ENCODE measurements at places on chromosomes 1 and 21.

GRCh38 chr1:119947468-119947867 lies 51.2 kb upstream of the ADAM30 start:
- no peak for DNase-seq

DNA sequence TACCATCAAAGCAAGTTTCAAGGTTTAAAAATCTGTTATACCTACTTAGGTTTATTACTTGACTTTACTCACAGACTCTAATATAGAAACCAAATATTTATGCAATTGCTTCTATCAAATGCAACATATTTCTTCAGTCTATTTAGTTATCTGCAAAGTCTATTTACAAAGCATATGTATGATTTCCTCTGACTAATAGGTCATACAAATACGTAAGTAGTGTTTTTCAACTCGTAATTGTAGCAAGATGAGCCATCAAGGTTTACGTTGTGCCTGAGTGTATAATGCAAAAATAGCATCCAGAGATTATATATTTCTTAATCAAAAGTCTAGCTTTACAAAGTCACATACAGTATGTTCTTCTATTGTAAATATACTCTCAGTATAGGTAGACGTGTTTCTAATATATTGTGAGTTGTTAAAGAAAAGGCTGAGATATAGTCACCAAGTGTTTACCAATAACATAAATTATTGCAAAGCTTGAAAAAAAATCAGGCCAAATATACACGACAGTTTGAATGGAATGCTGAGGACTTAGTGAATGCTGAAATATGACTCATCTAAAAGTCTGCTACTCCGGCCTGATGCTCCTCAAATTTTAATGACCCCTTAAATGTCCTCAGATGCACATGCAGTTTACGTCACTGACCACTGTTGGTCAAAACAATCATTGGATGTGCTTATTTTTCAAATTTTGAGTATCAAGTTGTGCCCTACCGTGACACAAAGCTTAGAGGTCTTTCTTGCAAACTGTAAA lies 48.4 kb downstream of the ADAMTS5 start:
- DNase-seq: no peak

DNA sequence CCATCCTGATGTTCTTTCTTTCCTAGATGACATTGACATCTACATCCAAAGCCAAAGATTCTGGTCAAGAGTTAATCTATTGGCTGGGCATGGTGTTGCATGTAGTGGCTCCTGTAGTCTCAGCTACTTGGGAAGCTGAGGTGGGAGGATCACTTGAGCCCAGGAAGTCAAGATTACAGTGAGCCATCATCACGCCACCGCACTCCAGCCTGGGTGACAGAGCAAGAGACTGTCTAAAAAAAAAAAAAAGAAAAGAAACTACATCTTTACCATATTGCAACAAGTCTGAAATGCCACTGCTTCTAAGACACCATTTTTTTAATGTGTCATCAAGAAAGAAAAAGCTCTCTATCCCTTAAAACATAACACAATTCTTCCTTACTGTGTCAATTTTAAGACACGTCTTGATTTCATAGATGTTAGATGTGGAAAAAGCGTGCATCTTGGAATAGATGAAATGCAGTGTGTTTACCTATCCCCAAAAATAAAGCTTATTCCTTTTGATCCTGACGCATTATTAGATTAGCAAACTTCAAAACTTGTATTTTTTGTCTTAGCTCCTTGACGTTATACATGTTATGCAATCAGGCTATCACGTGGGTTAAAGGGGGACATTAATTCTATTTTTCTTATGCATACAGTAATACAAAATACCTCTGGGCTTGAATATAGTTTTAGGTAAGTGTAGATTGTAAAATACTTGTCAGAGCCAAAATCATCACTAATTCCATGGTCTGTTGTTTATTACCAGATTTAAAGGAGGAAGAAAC lies 46.3 kb downstream of the ELAPOR1 start:
- DNase-seq: no peak

DNA sequence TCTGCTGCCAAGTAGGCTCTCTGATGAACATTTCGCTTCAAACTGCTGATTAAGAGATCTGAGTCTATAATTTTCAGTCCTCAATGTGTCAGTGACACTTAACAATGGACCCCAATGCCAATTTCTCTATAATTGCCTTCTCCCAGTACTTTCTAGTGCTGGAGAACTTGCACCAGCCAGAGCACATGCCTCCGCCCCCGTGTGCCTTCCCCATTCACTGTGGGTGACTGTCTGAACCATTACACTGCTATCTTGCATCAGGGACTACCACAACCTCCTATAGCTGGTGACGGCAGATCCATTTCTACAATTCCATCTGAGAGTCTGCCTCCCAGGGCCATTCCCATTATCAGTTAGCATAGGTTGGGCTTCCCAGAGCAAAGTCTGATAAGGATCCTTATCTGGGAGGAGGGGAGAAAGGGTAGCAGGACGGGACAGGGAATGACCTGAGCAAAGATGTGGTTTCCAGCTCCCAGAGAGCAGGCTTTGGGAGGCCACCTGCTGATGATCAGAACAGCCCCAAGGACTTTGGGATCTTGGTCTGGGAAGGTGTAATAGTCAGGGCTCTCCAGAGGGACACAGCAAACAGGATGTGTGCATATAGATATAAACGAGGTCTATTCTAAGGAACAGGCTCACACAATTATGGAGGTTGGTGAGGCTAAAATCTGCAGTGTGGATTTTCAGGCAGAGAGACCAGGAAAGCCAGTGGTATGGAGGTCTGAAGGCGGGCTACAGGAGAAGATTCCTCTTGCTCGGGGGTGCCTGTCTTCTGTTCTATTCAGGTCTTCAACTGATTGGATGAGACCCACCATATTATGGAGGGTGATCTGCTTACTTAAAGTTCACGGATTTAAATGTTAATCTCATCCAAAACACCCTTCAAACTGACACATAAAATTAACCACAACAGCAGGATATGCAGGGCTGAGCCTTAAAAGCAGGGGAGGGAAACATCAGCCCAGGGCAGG lies 238.2 kb downstream of the PTPRU start:
- no peak for DNase-seq

DNA sequence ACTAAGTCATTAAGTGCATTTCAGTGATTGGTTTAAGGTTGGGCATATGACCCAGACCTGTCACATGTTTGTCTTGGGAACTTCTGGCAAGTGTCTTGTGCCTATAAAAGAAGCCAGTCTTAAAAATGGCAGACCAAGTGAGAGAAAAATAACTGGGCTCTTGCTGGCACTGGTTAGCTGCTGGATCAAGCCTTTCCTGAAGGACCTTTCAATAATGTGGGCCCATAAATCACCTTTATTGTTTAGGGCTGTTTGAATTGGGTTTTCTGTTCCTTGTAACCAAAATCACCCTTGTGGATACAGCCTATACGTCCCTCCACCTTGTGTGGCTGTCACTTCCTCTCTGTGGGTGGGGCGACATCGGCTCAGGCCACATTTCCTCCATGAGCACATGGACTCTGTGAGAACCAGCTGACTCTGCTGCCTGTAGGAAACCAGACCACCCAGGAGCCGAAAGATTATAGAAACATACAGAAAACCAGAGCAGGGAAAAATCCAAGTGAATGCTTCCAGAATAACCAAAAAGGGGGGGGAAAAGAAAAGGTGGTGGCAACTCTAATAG lies 25.6 kb upstream of the WNT4 start:
- no peak for DNase-seq

DNA sequence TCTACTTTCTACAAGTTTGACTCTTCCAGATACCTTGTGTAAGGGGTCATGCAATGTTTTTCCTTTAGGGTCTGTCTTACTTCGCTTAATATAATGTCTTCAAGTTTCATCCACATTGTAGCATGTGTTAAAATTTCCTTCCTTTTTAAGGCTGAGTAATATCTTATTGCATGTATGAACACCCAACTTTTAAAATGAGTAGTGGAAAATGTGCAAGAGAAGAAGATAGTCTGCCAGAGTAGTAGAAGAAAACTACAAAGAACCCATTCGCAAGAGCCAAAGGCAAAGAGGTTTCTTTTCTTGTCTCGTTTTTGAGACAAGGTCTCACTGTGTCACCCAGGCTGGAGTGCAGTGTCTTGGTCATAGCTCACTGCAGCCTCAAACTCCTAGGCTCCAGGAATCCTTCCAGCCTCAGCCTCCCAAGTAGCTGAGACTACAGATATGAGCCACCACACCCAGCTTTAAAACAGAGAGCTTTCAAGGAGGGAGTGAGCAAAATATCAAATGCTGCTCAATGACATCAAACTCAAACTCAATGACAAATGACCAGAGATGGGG lies 9.4 kb downstream of the IL23R start:
- no peak for DNase-seq

DNA sequence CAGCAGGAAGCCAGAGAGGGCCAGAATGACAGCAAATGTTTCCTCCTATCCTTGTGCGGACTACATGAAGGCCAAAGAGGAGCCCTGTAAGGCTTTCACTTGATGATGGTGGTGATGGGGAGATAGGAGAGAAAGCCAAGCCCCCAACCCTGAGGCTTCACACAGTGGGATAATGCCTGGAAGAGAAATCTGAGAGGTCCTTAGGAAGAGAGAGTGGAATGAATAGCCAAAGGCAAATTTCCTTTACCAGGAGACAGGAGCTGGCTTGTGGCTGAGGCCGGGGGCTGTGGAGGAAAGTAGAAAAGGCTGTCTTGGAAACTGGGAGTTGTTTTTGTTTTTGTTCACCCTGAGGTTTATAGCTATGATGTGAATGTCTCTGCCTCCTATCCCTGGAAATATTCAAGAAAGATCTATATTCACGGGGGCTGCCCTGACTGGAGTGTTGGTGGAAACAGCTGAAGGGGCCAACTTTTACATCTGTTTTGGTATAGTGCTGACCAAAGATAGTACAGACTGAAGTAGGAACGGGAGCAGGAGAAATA lies 13.0 kb upstream of the RNF19B start:
- no peak for DNase-seq

- DNase-seq: peak; percentile 49
Observed at GRCh38 chr1:36160949-36161485, 5.1 kb downstream of the MAP7D1 start.

GRCh38 chr1:145997016-145997717 lies 788 bp upstream of the TXNIP start:
- DNase-seq: peak; percentile 66

- DNase-seq: no peak
Observed at GRCh38 chr1:220710333-220710732, 20.2 kb downstream of the C1orf115 start.

- DNase-seq: no peak
Observed at GRCh38 chr1:164051782-164052181, 507.2 kb upstream of the PBX1 start.

- no peak for DNase-seq
Observed at GRCh38 chr21:34020005-34020847, 53.2 kb upstream of the MRPS6 start.

- peak; percentile 14 for DNase-seq
Observed at GRCh38 chr1:150890033-150890416, 3.1 kb downstream of the CTXND2 start.

DNA sequence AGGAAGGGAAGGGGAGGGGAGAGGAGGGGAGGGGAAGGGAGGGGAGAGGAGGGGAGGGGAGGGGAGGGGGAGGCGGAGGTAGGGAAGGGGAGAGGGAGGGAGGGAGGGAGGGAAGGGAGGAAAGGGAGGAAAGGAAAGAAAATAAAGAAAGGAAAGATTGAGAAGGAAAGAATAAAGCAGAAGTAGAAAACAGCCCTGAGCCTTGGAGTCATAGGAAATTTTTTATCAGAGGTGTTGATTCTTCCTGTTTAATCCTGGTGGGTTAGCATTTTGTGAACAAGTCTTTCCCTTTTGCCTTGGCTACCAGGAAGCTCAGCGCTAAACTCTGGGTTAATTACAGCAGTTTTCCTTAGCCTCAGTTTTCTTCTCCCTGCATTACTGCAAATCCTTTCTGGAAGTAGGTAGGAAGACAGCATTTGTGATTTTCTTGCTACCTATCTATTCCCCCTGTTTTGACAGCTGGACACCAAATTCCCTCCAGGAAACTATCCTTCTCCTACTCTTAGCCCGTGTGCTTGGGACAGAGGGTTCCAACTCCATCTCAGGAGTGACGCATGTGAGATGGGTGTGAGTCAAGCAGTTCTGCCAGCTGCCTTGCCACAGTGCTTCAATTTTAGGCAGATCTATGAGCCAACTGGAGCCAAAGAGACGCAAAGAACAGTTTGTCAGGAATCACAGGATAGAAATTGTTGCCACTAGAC lies 26.9 kb downstream of the TOMM20 start:
- no peak for DNase-seq

- DNase-seq: peak; percentile 69
Observed at GRCh38 chr1:36366091-36366661, 19.5 kb downstream of the STK40 start.

DNA sequence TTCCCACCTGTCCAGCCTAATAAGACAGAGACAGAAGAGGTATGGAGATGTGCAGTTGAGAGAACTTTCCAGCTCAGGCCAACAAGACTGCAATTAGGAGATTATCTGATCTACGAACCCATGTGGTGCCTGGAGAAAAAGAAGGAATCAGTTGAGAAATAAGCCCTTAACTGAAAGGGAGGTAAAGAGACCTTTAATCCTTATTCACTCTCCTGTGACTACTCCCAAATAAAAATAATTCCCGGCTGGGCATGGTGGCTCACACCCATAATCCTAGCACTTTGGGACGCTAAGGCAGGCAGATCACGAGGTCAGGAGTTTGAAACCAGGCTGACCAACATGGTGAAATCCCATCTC lies 31.9 kb upstream of the SARS1 start:
- no peak for DNase-seq

DNA sequence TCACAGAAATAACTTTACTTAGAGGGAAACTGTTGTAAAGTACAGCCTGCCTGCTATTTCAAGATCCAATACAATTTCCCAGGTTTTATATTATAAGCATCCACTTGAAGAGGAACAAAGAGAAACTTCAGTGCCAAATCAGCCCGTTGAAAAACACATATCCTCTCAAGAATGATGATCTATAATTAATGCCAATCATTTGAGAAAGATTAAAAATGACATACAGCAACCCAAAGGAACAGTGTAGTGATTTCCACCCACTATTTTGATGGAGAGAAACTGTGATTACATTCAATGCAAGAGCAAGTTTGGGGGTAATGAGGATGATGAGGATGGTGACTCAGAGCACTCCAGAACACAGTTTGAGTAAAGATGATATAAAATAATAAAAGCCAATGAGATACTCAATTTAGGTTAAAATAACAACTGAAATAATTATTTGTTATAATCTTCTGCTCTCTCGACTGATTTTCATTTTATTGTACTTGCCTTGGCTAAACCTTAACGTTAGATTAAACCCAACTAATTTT lies 715.5 kb downstream of the NCAM2 start:
- no peak for DNase-seq

DNA sequence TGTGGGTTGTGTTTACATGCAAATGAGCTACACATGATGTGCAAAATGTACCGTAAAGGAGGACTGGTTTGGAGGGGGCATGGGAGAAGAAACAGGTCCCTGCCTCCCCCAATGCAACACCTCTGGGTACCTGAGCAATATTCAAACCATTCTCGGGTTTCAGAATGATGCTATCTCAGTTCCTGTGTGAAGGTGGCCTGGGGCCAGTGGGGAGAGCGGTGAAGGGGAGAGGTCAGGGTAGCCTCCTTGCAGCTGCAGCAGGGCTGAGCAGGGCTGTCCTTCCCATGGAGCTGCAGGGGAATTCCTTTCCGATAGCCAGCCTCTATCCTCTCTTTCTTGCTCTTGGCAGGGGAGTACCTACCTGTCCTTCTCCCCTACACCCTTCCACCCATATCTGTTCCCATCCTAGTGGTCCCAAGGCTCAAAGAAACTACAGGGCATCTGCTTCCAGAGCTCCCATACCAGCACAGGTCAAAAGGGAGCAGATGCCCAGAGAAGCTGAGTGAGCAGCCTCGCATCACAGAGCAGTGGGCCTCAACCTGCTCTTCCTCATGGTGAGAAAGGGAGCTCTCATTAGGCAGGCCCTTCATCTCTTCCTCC lies 11.9 kb downstream of the MEF2D start:
- peak; percentile 38 for DNase-seq
